ENCODE measurements at places on chromosomes 6 and 20.

DNA sequence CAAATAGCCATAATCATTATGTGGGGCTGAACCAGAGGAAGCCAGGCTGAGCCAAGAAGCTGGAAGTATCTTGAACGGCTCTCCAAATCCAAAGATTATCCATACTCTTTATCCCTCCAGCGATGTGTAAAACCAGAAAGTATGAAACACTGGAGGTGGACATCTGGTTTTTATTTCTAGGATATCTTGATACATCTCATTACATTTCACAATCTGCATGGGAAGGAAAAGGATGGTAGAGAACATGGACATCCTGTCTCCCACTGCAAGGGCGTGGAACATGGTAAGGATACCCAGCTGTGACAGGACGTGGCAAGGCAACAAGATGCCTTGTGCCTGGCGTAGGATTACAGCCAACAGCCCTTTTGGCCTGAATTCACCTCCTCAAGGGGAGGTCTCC is 20.1 kb downstream of the TRIM27 start:
- DNase-seq: no peak

DNA sequence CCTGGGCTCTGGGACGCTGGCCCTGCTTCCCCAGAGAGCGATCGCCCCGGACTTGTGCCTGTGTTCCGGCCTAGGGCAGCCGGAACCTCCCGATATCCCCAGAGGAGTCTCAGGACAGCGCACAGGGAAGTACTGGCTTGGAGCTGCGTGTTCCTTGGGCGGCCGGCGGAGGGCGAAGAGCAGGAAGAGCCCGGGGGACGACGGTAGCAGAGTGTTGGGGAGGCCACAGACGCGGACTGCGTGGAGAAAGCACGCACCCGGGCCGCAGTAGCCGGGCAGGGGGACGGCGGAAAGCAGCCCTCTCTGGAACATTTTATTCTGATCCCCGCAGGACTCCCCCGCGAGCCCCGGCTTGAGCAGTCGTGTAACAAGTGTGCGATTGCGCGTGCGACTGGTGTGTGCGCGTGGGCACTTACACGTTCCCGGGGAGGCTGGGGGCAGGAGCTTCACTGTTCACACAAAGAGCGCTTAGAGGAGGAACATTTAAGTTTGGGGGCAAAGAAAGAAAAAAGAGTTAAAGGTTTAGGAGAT is 36.1 kb downstream of the NCR2 start:
- peak; percentile 68 for DNase-seq

DNA sequence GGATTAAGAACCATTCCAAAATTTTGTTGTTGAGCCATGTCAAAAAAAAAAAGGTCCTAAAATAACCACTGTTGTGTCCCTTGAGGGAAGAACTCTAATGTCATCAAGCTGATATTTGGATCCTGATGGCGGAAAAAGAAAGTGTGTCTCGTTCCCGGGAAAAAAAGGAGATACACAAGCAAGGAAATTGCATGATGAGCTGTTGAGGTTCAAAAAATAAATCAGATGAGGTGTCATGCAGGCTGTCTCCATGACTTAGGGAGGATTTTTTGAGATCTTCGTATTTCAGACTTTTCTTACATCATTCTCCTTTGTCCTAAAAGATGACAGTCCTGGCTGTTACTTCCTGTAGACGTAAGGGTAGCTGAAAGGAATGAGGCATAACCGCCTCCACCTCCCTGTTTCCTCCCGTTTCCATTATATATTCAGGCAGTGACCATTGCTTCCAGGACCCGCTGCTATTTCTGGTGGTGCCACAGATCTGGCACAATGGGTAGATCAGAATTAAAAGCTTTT is 117.3 kb upstream of the TNFAIP3 start:
- peak; percentile 44 for DNase-seq

GRCh38 chr6:150940941-150941340 is 75.4 kb downstream of the MTHFD1L start:
- DNase-seq: peak; percentile 67

- no peak for DNase-seq
Measured at GRCh38 chr6:102742028-102742427, 1348.5 kb downstream of the GRIK2 start.

DNA sequence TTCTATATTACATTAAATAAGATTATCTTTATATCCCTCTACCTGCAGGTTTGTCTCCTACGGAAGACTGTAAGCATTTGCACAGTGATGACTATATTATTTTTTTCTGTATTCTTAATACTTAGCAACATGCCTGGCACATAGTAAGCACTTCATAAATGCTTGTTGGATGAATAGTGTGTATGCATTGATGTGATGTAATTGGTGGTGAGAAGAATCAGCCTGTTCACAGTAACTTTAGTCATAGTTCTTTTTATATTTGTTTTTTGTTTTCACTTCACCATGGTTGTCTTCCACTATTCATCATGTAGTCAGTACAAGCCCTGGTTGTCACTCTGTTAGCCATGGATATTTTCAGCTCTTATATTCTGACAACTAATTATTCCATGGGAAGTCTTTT is 184.0 kb upstream of the FLRT3 start:
- no peak for DNase-seq

DNA sequence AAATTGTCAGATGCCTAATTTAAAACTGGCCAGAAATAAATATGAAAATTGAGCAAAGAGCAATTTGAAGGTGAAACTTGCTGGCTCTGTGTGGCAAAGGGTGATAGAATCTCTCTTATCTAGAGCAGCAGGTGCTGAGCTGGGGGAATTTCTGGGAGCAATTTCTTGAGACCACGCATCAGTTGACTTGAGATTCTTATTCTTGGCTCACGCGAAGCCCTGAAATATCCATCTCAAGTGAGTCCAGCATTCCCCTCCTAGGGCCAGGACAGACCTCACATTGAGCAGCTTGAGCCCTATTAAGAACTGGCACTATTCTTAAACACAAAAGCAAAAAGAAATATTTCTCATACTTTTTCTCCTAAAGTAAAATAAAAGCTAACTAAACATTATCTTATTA is 66.3 kb downstream of the MAP7 start:
- no peak for DNase-seq

DNA sequence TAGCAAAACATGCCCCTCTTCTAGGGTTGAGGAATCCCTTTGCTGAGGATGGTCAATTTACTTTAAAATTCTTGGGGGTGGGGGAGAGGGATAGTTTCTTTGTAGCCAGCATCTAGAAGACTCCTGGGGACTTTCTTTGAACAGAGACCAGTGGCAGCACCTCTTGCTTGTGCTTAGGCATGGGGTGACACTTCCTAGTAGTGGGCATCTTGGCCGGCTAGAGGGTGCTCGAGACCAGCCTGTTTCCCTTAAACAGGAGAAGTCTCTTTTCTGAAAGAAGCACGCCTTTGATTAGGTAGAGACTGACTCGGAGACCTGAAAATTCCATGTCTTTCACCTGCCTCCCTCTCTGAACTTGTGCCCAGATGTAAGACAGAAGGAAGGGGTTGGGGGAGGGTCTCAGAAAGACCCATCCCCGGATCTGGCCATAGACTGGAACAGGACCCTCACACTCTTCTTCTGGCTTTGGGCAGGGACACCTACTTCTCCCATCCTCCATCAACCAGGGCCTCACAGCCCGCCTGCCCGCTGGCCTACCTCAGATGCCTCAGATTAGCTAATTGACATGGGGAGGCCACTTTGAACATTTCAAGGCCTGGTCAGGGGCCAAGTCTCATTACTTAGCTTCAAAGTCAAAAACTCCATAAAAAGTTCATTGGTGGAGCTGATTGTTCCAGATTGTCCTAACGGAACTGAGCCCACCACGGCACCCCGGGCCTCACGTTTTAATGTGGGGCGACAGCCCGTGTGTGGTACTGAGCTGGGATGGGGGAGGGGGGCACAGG is 172.2 kb downstream of the CDC5L start:
- no peak for DNase-seq

DNA sequence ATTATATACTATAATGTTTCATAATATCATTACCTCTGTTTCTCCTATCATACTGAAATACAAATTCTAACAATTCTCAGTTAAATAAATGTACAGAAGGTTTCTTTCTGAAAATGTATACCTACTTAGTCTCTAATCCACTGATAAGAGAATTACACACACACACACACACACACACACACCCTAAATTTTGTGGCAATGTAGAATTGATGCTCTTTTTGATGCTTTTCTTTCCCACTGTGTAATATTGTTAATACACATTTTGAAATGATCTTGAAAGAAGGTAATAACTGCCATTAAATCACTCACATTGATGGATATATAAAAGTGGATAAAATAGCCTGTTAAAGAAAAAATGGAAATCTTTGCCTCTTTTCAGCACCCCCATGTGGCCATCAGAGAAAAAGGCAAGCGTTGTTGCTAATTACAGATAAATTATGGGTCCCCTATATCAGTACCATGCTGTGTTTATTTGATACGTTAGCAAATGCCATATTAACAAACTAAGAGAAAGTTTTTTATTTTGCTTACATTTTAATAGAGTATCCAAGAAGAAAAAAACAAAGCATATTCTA is 76.6 kb upstream of the VGLL2 start:
- no peak for DNase-seq

Data from muscle of back (tissue), 13 donors.